Activated T-helper 1 cell treated with anti-CD3 and anti-CD28 coated beads, Interleukin-2, amount 50 U/mL, for 16 hours (primary cell): ENCODE measurements at places on chromosomes 5 and 9.

- DNase-seq = no peak
Observed at GRCh38 chr9:18855656-18856055, 177.4 kb downstream of the SAXO1 start.

- no peak for DNase-seq
Observed at GRCh38 chr5:113359419-113359818, 75.4 kb downstream of the TSSK1B start.

- no peak for DNase-seq
Observed at GRCh38 chr9:37746448-37747270, 6.9 kb upstream of the TRMT10B start.

DNA sequence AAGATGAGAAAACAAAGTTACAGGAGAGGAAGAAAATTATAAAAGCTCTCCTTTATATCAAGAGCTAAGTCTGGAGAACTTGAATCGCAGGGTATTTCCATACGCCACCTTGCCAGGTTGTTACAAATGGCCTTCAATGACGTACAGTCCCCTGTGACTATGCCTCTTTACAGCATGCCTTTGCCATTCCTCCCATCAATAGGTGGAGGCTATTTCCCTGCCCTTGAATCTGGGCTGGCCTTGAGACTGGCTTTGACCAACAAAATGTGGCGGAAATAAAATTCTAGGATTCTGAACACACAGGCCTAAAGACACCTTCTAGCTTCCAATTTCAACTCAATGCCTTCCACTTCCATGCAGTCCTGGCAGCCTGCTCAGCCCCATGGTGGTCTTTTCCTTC, 45.7 kb downstream of the TSSK1B start:
- DNase-seq = no peak

GRCh38 chr5:153211076-153211475, 279.4 kb upstream of the GRIA1 start:
- no peak for DNase-seq

GRCh38 chr9:69945671-69946141, 97.9 kb upstream of the MAMDC2 start:
- no peak for DNase-seq
